ENCODE measurements at places on chromosomes 1 and 21. TPM values are rescaled to one million over a fixed set of nuclear protein-coding genes. Genes with fewer than 3 reads are reported as not detected.

ZNF593OS gene
- total RNA-seq = not detected

GOLT1A gene
- 0.49 TPM for total RNA-seq

TENT5C gene
- total RNA-seq = 8.9 TPM

OR2M4 gene
- total RNA-seq = not detected

Measured in Panc1 (cell line).